ENCODE measurements at places on chromosomes 2 and 18.

DNA sequence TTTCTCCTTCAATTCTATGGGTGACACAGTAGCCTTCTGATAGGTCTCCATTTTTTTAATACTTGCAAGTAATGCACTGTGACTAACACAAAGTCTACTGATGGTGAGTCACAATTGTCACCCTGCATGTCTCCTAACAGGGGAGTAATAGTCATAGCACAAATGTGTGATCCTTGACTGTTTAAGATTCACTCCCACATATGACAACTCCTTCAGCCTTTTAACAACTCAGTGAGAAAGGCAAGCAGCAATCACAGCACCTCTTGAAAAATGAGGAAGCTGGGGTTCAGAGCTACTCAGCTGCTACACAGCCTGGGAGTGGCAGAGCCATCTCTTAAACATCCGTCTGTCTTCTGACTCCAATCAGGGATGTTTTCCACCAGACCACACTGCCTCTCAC lies 63.8 kb downstream of the EHD3 start:
- DNase-seq = no peak

DNA sequence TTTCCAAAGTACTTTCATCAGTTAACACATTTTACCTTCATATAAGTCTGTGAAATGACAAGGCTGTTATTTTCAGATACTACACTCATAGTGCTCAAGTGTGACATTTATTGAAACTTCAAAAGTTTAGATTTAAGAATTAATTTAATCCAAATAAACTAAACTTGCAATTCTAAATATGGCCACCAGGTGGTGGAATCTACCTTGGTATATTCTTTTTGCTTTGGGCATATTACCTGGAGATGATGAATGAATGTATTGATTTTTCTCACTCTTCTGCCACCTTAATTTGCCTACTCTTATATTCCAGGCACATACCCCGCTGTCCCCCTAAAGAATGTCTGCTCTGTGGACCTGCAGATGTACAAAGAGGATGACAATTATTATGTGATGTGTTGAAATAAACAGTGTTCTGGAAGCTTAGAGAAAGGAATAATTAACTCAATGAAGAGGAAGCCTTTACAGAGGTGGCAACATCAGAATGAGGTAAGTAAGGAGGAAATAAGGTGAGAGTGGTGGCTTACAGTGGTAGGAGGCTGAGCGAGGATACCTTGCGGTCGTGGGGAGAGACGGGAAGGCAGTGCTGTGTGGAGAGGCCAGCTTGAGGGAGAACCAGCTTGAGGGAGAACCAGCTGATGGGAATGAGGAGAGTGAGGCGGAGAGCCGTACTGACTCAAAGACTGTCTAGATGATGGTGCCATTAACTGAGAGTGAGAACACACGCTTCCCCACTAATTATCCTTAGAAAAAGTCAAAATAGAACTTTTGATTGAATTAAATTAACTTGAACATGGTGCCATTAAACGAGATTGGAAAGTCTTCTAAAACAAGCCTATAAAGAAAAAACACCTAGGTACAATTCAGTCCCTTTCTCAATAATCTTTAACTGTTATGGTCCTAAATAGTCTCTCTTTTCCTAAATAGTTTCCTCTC lies 179.5 kb downstream of the CELF4 start:
- peak; percentile 38 for DNase-seq

- DNase-seq = no peak
These were observed 17.1 kb upstream of the ANTXR1 start for GRCh38 chr2:68995916-68996315.

- DNase-seq = no peak
These were observed 21.1 kb upstream of the FABP1 start for GRCh38 chr2:88148929-88149438.
